Ureter (tissue), 1 donor: ENCODE measurements at places on chromosomes 1 and 21. TPM values are rescaled to one million over a fixed set of nuclear protein-coding genes. Genes with fewer than 3 reads are reported as not detected.

Gene TMEM79
- 26.2 TPM for total RNA-seq

Gene CBR1
- total RNA-seq = 44.2 TPM

Gene OR10J1
- total RNA-seq = not detected

Gene PADI2
- 1.8 TPM for total RNA-seq

Gene NFASC
- total RNA-seq = 52.3 TPM

Gene HFM1
- 4.4 TPM for total RNA-seq

Gene PAQR6
- total RNA-seq = 4.4 TPM

Gene TEDDM1
- not detected for total RNA-seq

Gene G0S2
- 7.7 TPM for total RNA-seq

Gene RPTN
- total RNA-seq = not detected

Gene FALEC
- total RNA-seq = not detected

Gene HPDL
- 2.3 TPM for total RNA-seq

Gene PDE9A
- total RNA-seq = 26.1 TPM

Gene PKLR
- not detected for total RNA-seq

Gene GPR25
- total RNA-seq = not detected

Gene CLIC6
- total RNA-seq = 24.1 TPM

Gene ASCL5
- total RNA-seq = not detected

Gene CHI3L1
- 8.8 TPM for total RNA-seq
